ENCODE measurements at places on chromosomes 11 and 22.

DNA sequence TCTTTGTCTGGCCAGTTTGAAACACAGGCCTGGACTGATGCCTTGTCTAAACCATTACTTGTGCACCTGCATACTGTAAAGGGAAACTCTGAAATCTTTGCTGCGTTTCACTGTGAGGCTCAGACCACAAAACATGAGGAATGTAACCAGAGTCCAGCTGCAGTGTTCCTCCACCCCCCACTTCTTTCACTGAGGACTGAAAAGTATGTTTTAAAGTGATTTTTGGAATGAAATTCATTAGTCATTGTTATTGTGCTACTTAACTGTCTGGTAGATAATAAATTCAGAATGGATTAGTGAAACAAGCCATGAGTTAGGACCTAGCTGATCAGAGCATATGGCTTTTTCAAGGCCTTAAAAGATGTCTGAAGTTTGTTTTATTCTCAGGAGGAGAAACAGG lies 181.2 kb downstream of the WNT11 start:
- ATAC-seq = peak; percentile 99

GRCh38 chr11:134818516-134818915 lies 406.5 kb upstream of the B3GAT1 start:
- no peak for ATAC-seq

- no peak for ATAC-seq
Measured at GRCh38 chr22:46800102-46800857, 37.8 kb downstream of the TBC1D22A start.

DNA sequence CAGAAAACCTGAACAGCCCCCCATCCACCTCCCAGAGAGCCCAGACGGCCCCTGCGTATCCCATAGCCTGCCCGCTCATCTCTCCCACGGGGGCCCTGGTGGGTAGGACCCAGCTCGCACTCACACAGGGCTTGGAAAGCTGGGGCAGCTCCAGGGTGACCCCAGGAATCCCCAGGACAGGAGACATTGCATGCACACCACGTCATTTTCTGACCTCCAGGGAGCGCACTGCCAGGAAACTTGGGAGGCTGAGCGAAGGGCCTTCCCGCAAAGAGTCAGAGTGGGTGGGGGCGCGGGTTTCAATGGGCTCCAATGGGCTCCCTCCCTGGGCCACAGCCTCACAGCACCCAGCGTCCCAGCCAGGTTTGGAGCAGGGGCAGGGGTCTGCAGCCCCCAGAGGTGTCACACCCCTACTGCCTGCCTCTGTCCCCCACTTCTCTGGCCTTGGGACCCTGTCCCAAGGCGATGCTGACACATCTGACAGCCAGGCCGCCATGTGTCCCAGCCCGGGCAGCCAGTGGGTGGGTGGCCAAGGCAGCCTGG lies 8.2 kb upstream of the SYT8 start:
- ATAC-seq = peak; percentile 51

DNA sequence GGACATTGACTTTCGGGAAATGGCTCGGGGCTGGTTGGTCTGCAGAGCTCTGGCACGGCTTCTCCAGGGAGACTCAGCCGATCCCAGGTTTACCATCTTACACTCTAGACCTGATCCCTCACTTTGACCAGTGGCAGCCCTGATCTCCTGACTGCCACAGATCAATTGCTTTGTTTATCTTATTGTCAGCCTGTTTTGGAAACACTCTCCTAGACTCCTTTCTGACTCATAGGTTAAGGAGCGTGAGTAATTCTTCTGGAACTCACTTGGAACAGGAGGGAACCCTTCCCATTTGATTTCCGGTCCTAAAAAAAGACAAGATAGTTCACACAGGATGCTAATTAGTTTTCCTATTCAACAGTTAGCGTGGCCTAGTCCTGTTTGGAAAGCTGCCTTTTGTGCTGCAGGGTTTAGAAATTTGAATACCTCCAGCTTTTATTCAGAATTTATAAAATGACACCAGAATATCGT lies 16.0 kb upstream of the BMAL1 start:
- peak; percentile 92 for ATAC-seq

GRCh38 chr11:10309163-10310093 lies 4.6 kb downstream of the ADM start:
- no peak for ATAC-seq

GRCh38 chr11:94664346-94664745 lies 97.2 kb downstream of the PIWIL4 start:
- ATAC-seq = no peak

GRCh38 chr11:74636630-74637184 lies 44.3 kb downstream of the POLD3 start:
- ATAC-seq = peak; percentile 81

DNA sequence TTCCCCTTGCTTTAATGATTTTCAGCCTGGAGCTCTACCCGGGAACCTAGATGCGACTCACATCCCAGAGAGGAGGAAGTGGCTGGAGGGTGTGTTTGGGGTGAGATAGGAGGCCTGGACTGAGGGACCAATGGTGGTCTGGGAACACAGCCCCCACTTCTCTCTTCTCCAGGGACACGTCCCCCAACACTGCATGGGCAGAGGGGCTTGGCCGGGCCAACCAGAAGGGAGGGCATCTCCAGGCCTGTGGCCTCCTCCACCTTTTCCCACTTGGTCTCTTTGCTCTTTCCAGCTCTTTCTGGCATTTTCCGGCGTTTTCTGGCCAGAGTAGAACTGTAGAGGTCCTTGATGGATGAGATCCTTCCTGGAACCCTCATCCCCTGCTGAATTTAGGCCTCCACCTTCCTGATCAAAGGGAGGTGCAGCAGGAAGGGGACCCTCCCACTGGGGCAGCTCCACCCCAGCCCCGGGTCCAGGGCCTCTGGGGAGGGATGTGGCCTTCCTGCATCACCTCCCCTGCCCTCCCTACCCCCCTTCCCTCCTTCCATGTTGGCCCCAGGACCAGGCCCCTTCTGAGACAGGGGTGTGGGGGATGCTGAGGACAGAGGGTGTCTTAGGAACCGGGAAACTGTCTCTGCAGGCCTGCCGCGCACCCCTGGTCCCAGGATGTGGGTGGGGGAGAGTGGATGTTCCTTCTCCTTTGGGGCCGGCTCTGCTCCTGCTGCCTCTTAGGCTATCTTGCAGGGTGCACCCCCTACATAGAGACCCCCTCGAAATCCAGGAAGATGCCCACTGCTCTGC lies 24.4 kb downstream of the MRGPRG start:
- no peak for ATAC-seq

- no peak for ATAC-seq
Measured at GRCh38 chr11:82996966-82997606, 74.6 kb downstream of the RAB30 start.

- ATAC-seq = peak; percentile 65
Measured at GRCh38 chr11:116217006-116217405, 555.8 kb downstream of the BUD13 start.

DNA sequence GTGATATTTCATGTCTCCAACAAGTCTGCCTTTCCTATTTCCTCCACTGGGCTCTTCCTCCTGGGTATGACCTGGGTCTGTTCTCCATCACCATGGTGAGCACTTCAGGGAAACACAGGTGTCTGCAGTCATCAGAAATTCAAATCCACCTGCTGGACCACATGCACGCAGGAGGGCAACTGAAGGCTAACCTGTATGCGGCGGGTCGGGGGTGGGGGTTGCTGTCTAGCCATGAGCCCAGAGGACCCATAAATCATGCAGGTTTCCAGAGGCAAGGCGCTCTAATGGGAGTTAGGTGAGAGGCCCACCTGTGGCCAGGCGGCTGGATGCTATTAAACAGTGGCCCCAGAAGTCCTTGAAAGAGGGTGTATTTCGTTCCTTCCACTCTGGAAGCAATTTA lies 11.1 kb upstream of the PAMR1 start:
- ATAC-seq = no peak

DNA sequence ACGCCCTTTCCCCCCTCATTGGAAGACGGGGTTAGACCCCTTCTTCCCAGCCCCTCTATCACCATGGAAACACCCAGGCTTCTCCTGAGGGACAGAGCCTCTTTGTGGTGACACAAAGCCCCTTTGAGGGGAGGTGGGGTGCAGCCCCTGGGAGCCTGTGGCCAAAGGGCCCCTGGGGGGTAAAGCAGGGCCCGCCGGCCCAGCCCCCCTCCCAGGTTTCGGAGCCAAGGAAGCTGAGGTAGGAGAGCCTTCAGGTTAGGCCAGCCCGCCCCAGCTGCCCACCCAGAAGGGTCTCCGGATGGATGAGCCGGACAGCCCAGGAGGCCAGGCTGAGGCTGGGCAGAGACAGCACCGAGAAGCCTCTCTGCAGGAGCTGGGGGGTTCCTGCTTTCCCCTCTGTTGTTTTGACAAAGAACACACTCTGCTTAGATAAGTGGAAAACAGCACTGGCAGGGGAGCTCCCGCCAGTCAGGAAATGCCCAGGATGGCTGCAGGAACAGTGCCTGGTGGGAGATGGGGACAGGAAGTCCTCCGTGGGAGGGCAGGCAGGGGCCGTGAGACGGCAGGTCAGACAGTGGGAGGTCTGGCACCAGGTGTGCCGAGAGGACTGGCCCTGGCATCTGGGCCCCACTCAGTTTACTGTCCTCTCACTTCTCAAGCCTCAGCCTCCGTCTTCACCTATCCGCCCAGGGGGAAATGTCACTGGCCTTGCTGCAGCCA lies 18.2 kb downstream of the ARVCF start:
- ATAC-seq = no peak

DNA sequence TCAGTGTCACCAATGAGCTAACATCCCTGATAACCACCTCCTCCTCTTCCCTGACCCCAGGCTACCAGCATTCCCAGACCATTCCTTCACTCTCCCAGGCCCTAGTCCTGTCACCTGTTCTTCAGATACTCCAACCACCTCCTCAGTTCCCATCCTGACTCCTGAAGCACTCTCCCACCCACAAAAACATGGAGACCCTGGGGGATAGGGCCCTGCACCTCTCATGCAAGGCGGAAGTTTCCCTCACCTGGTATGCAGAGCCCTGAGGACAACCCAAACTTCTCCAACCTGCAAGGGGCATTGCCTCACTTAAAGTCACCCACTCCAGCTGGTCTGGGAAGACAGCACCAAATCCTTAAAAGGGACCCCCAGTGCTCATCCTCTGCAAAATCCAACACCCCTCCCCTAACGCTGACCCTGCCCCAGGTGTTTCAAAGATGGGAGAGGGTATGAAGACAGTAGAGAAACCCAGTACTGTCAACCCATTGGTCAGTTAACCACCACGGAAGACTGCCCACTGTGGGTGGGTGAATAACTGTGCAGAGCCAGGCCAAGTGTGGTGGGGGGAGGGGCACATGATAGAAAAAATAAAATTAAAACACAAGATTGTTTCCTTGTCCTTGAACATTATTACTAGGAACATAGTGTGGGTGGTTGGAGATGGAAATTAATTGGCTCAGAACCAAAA lies 1.4 kb downstream of the TNKS1BP1 start:
- peak; percentile 4 for ATAC-seq

GRCh38 chr11:31102875-31103274 lies 266.7 kb downstream of the DCDC1 start:
- no peak for ATAC-seq

- no peak for ATAC-seq
Measured at GRCh38 chr22:47879346-47879745, 1116.9 kb downstream of the TBC1D22A start.

All from SK-N-SH treated with all-trans-retinoic acid at 6 μM for 48 hours (cell line).